ENCODE measurements at places on chromosomes 2 and 18.

GRCh38 chr2:124213977-124214587 lies 189.0 kb downstream of the CNTNAP5 start:
- DNase-seq, result no peak

GRCh38 chr2:237091779-237092436 lies 6.2 kb downstream of the COPS8 start:
- DNase-seq, result no peak

DNA sequence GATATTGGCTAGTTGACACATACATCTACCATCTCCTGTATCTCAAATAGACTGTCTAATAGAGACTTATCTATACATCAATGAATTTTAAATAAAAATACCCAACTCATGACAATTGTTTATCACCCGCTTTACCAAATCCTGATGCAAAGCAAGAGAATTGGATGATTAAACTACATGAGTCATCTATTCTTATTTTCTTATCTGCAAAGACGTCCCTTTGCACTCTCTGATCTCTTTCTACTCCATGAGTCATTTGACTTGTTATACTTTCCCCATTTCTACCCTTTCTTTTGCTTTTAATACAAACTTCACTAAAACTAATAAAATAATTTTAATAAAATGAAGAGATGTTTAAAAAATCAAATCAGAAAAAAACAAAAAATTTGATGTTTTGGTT lies 261.7 kb upstream of the MAP2 start:
- DNase-seq, result no peak

DNA sequence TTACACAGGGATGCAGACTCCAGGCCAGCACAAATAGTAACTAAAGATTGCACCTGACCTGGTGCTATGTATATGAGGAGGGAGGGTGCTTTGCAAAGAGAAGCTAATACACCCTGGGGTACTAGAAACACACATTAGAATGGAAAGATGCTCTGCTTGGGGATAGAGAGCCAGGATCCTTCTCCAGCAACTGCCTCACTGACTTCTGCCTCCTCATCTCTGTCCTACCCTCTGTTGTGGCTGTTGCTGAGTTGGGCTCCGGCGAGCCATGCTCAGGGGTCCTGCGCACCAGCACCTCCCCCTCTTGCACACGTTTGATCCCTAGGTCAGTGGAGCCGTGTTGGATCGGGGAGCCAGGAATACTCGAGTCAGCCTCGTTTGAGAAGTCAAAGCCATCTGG lies 23.7 kb upstream of the ORC2 start:
- DNase-seq, result no peak

Measured in NCI-H1105 (cell line).